ENCODE measurements at places on chromosomes 2 and 18.

DNA sequence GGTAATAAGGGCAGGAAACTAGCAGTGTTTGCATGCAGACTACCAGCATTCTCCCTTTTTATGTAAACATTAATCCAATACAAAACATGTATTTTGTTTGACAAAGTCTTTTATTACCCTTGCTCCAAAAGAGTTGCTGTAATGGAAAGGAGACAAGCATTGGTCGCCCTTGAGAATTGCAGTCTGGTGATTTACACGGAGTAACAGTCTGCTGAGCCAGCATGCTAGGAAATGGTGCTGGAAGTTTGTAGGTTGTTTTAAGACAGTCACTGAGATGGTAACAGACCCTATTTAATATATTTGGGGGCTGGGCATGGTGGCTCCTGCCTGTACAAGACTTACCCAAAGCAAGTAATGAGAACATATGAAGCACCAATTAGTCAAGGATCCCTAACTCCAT is 2.8 kb upstream of the PRKCE start:
- DNase-seq, result no peak
- H3K27ac ChIP-seq, result no peak overlapping the region
- H3K27me3 ChIP-seq, result no peaks in the 10 kb centered on the region
- H3K36me3 ChIP-seq, result no peaks in the 10 kb centered on the region

GRCh38 chr18:23056315-23056714 is 79.0 kb upstream of the CABLES1 start:
- H3K4me3 ChIP-seq, result no peak overlapping the region
- H3K36me3 ChIP-seq, result no peaks in the 10 kb centered on the region
- no peaks in the 10 kb centered on the region for H3K27me3 ChIP-seq
- no peaks in the 10 kb centered on the region for H3K4me1 ChIP-seq
- no peak overlapping the region for H3K27ac ChIP-seq
- DNase-seq, result no peak

DNA sequence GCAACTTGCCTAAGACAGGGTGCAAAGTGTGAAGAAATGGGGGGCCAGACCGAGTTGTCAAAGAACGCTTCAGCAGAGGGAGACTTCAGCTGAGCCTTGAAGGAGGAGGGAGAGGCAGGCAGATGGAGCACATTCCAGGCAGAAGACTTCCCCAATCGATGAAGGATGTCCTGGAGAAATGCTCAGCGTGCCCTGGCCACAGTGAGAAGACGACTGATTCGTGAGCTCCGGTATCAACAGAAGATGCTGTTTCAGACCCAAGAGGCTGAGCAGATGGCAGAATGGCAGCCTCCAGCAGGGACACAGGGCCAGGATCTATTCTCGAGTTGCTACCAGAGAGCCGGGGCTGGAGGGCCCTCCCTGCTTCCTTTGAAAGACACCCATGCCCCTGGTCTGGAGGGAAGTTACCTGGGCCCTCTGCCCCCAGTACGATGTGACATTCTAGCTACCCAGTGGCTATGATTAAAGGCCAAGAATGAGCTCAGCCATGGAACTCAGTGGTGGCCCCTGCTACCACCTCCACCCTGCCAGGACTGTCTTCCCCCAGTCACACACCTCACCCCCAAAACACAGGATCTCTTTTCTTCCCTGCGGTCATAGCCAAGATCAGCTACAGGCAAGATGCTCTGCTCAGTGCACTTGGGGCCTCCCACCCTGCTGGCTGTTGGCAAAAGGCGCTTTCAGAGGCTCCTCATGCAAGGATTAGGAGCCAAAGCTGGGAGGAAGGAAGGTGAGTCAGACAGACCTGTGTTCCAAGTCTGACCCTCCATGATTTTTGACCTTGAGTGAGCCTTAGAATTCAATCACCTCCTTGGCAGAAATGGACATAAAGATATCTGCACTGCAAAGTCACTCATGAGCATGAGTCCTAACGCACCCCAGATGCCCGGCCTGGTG is 84.3 kb downstream of the TFCP2L1 start:
- no peaks in the 10 kb centered on the region for H3K27me3 ChIP-seq
- no peaks in the 10 kb centered on the region for H3K36me3 ChIP-seq
- H3K27ac ChIP-seq, result no peak overlapping the region
- H3K4me3 ChIP-seq, result no peak overlapping the region
- no peaks in the 10 kb centered on the region for H3K4me1 ChIP-seq

- H3K27ac ChIP-seq, result no peak overlapping the region
- H3K36me3 ChIP-seq, result no peaks in the 10 kb centered on the region
- H3K4me1 ChIP-seq, result no peaks in the 10 kb centered on the region
- H3K27me3 ChIP-seq, result no peaks in the 10 kb centered on the region
- DNase-seq, result no peak
Observed at GRCh38 chr2:149348291-149348690, 17.9 kb downstream of the LYPD6 start.

DNA sequence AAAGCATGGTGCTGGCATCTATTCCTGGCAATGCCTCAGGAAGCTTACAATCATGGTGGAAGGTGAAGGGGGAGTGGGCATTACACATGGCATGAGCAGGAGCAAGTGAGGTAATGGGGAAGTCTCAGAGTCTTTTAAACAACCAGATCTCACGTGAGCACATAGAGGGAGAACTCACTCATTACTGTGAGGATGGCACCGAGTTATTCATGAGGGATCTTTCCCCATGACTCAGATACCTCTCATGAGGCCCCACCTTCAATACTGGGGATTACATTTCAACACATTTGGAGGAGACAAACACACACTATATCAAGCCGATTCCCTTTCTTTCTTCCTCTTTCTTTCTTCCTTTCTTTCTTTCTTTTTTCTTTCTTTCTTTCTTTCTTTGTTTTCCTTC is 47.9 kb upstream of the FANCL start:
- H3K4me3 ChIP-seq, result no peak overlapping the region
- DNase-seq, result no peak
- H3K36me3 ChIP-seq, result no peaks in the 10 kb centered on the region

- H3K36me3 ChIP-seq, result no peaks in the 10 kb centered on the region
- H3K27ac ChIP-seq, result peak overlapping the region; percentile 78
- DNase-seq, result peak; percentile 87
Observed at GRCh38 chr2:238285653-238286082, 2.7 kb downstream of the PER2 start.

DNA sequence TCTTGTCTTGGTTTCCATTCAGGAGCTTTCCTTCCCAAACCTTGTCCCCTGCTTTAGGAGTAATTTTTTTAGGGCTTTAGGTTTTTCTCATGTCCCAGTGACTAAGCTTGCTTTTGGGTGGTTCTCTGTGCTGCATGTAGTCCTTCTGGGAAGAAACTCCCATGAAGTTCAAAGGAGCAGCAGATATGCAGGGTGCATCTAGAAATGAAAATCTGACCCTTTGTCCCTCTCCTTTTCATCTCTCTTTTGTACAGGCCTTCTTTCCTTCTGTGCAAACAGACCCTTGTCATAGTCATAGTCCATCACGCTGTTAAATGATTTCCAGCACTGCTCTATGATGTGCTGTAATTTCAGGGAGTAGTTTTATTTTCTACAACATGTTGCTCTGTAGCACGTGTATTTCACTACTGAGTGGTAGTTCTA is 20.4 kb downstream of the FMNL2 start:
- H3K36me3 ChIP-seq, result no peaks in the 10 kb centered on the region
- DNase-seq, result no peak
- H3K4me1 ChIP-seq, result no peaks in the 10 kb centered on the region
- H3K4me3 ChIP-seq, result no peak overlapping the region
- H3K27me3 ChIP-seq, result no peaks in the 10 kb centered on the region
- no peak overlapping the region for H3K27ac ChIP-seq

Data from lung (tissue), 17 donors.